ENCODE measurements at places on chromosomes 2 and 18. TPM values are rescaled to one million over a fixed set of nuclear protein-coding genes. Genes with fewer than 3 reads are reported as not detected.

The YPEL5 gene
- total RNA-seq: 75.6 TPM

The IL36RN gene
- total RNA-seq: not detected

The LHCGR gene
- total RNA-seq: not detected

The CYP27C1 gene
- not detected for total RNA-seq

The FAP gene
- 0.21 TPM for total RNA-seq

Data from pulmonary artery endothelial cell (primary cell).